ENCODE measurements at places on chromosomes 12 and 14.

GRCh38 chr12:14849661-14850060 lies 6.3 kb upstream of the ART4 start:
- DNase-seq, result no peak

DNA sequence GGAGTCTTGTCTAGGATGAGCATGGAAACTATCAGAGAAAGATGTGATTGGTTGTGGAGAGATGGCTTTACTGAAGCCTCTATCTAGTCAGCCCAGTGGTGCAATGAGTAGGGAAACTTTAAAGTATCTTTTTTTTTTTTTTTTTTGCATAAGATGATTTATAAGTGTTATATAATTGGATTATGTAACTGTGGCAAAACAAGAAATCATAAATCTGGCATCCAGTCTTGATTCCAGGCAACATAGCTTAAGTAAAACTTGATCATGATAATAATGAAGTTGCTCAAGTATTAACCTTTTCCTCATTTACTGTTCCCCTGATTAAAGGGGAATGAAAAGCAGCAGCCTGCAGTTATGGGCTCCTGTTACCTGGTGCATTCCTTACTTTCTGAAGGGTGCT lies 538.0 kb upstream of the ATP2B1 start:
- no peak for DNase-seq

- no peak for DNase-seq
Measured at GRCh38 chr14:35368583-35369392, 35.8 kb downstream of the NFKBIA start.

DNA sequence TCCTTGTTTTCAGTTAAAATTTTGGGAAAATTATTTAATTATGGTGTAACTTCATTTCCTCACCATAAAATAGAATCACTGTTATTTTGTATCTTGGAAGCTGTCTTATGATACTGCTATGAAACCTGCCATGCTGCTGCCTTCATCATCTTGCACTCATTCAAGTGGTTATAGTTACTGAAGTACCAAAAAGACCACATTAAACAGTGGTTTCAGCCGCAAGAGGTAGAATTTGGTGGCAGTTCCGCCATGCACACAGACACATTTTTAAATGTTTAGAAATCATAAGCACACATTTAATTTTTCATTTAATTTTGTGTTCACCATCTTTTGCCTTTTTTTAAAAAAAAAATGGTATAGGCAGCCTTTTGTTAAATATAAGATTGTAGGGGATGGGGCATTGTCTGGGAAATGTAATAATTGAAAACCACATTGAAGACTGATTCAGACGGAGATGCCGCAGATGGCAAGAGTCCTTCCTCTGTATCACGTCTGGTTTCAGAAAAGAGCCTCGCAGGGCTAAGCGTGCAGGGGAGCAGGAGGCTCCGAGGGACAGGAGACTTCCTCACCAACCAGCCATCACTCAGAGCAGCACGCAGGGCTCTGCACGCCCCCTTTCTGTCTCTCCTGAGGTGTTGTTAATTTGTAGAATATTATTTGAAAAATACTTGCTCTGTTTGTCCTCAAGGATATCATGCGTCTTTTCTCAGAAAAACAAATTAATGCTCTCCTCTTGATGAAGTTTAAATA lies 115.2 kb upstream of the PELI2 start:
- no peak for DNase-seq

DNA sequence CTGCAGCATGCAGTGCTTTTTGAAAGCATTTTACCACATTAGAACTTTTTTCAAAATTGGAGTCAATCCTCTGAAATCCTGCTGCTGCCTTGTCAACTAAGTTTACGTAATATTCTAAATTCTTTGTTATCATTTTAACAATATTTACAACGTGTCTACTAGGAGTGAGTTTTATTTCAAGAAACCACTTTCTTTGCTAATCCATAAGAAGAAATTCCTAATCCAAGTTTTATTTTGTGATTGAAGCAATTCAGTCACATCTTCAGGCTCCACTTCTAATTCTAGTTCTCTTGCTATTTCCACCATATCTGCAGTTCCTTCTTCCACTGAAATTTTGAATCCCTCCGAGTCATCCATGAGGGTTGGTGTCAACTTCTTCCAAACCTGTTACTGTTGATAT lies 25.4 kb downstream of the PRORP start:
- no peak for DNase-seq

DNA sequence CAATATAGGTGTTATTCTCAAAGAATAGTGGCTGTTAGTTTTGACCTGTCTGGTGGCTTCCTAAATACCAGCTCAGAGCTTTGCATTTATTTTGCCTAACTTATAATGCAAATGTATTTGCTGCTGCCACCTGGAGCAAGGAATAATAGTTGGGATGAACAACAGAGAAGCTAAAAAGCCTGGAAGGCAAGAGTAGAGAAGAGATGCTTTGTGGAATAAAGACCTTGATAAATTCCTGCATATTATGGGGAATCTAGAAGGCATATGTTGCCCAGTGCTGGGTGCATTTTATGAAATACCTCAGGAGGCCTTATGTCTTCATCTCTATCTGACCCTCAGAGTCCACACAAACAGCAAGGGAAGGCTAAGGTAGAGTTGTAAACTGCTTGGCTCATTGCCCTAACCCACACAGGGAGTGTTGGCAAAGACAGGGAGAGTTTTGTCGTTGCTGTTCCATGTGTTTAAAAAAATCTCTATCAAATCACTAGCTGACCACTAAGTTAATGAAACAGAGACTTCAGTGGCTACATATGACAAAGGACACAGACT lies 53.7 kb upstream of the SCAF11 start:
- DNase-seq, result no peak

DNA sequence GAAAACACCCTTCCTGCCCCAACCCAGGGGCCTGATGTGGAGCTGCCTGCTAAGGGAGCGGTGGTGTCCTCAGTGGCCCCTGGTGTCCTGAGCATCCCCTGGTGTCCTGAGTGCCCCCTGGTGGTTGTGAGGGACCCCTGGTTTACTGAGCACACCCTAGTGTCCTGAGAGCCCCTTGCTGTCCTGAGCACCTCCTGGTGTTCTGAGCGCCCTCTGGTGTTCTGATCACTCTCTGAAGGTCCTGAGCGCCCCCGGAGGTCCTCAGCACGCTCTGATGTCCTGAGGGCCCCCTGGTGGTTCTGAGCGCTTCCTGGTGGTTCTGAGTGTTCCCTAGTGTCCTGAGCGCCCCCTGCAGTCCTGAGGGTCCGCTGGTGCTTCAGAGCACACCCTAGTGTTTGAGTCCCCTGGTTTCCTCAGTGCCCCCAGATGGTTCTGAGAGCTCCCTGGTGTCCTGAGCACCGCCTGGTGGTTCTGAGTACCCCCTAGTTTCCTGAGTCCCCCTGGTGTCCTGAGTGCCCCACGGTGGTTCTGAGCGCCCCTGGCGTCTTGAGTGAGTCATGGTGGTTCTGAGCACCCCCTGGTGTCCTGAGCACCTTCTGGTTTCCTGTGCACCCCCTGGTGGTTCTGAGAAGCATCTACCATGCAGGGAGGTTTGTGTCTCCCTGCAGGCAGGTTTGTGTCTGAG lies 1004.2 kb downstream of the TMEM121 start:
- no peak for DNase-seq

DNA sequence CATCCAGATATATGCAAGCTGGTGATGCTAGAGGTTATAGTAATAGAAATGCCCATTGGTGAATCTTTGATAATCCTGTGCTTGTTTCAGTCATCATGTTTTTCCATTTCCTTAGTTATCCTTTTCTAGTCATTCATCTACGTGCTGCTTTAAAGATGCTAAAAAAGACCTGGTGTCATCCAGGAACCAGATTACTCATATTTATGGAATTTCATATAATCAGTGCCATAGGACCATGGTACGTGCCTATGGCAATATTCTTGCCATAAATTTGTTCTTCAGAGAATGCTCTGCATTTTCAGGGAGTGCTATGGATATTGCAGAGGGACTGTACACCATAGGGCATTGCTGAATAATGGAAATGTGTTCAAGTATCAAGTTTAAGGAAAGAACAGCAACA lies 267.3 kb downstream of the AKAP6 start:
- no peak for DNase-seq

DNA sequence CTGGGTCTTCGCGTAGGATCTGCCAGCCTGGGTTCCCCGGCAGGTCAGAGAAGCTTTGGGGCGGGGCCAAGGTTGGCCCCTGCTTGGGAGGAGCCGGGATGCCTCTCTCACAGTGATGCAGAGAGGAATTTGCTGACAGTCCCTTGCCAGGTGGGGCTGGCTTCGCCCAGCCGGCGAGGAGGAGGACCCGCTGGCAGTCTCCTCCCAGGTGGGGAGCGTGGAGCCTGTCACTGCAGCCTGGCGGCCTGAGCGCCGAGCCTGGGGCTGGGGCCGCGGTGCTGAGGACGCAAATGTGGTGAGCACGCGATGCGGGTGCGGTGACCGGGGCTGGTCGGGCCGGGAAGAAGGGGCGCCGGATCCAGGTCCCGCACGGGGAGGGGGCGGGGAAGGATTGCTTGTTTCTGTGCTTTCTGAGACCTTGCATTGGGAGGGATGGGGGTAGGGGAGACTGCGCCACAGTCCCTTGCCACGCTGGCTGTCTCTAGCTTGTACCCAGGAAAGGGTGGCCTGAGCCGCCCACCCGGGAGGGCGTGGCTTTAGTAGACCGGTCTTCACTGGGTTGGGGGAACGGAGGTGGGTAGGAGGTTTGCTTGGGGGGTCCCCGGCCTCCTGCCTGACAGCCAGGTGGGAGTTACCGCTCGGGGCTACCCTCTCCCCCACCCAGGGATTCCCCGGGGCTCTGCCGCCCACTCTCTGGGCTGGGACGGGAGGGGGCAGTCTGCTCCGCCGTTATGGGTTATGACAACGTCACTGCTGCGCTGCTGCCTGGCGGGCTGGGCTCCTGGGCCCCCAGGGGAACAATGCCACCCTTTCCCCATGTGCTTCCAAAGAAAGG lies at the start of gene TMEM63C:
TSS of gene TMEM63C (plus strand) at position 196 of the 835 bp plus-strand sequence. CDS start 37,016 bp downstream, outside the sequence.
- peak; percentile 23 for DNase-seq

GRCh38 chr12:52647601-52648000 lies 4.4 kb downstream of the KRT2 start:
- no peak for DNase-seq

DNA sequence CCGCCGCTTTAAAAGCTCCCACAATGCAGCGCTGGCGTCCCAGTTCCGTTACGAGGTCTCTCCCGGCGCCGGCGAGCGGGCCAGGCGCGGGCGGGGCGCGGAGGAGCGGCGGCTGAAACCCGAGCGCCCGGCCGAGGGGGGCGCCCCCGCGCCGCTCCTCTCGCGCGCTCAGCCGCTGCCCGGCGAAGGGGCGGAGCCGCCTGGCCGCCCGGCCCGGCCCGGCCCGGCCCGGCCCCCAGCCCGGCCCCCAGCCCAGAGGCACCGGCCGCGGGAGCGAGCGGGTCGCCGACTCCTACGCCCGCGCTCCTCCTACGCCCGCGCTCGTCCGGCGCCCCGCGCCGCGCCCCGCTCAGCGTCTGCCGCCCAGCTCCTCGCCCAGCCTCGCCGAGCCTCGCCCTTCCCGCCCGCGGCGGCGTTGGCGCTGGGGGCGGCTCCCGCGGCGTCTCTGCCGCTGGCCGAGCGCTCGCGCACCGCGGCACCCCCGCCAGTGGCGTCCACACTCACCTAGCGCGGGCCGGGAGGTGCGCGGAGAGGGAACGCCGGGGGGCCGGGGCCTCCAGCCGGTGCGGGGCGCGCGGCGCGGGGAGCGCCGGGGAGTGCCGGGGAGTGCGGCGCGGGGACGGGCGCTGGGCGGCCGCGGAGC lies at the start of gene RASSF8:
TSS of gene RASSF8 (plus strand) at position 255 of the 643 bp plus-strand sequence. CDS start 96,662 bp downstream, outside the sequence.
- peak; percentile 3 for DNase-seq

GRCh38 chr12:44875417-44875953 lies 630 bp downstream of the NELL2 start:
- no peak for DNase-seq

DNA sequence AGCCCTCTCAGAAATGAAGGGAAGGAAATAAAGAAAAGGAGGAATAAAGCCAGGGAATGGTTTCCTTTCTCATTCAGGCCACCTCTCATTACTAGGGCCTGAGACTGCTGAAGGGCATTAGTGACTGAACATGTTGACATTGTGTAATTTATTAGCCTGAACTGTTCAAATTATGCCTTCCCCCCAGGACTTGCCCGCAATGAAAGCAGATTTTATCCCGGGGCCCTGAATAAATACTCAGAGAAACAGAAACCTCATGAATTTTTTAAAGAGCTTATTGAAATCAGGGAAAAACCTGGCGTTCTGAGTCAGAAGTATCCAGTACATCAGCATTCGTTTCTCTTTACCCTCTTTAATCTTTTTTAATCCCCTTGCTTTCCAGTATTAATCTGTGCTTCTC lies 35.9 kb upstream of the WSCD2 start:
- no peak for DNase-seq

DNA sequence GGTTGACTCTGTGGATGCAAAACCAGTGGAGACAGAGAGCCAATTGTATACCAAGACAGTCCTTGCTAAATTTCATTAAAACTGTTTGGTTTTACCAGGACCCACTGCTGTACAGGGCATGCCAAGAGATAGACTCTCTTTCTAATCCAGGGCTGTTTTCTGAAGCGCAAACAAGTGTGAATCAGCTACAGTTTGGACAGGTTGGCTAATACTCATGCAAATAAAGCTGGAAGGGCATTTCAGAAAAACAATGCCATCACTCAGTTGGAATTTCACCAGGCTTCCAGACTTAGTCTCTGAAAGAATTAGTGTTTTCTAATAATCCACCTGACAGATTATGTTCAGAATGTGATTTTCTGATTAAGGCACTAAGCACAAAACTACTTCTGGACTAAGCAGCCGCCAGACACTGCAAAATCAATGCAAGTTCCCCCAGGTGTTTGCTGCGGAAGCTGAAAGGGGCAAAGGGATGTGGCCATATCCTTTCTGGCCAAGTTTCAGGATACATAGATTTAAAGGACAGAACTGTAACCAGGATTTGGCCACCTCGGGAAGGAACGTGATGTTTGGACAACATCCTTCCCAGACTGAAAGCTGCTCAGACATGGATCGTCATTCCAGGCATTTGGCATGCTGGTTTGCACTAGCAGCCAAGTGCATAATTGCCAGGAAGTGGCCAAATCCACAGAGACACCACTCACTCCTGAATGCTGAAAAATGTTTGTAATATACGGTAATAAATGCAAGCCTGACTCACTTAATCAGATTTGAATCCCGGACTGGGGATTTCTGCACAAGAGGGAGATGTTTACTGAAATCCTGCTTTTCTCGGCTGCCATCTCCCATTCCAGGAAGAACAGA lies 32.0 kb upstream of the CDKN3 start:
- DNase-seq, result no peak

Data from GDM1 (cell line).